Breast epithelium (tissue), 4 donors: ENCODE measurements at places on chromosomes 3 and 15. TPM values are rescaled to one million over a fixed set of nuclear protein-coding genes. Genes with fewer than 3 reads are reported as not detected.

B3GALNT1 gene
- total RNA-seq = 14.6 TPM

SAMD7 gene
- not detected for total RNA-seq

IP6K1 gene
- 45.8 TPM for total RNA-seq

TMCO5A gene
- not detected for total RNA-seq

CHST2 gene
- 4.5 TPM for total RNA-seq

SUSD5 gene
- 4.2 TPM for total RNA-seq

SPATA16 gene
- not detected for total RNA-seq

LTF gene
- total RNA-seq = 190 TPM

ACKR2 gene
- 6.9 TPM for total RNA-seq

C3orf70 gene
- 4.8 TPM for total RNA-seq

GRIP2 gene
- 0.33 TPM for total RNA-seq

SH2D7 gene
- total RNA-seq = not detected

SLC22A14 gene
- not detected for total RNA-seq

ST3GAL6 gene
- total RNA-seq = 22.1 TPM

TLR9 gene
- not detected for total RNA-seq

ZIC4 gene
- total RNA-seq = 0.15 TPM

CPEB1 gene
- 4.6 TPM for total RNA-seq

TRPM1 gene
- total RNA-seq = not detected

INKA1 gene
- total RNA-seq = 4.2 TPM

LMCD1 gene
- 105 TPM for total RNA-seq
